ENCODE measurements at places on chromosomes 11 and 22.

GRCh38 chr11:111402411-111402810 lies 23.3 kb upstream of the POU2AF1 start:
- no peak for DNase-seq

GRCh38 chr11:72779495-72780128 lies 14.2 kb downstream of the STARD10 start:
- no peak for DNase-seq

GRCh38 chr11:96051820-96052219 lies 127.9 kb upstream of the MTMR2 start:
- DNase-seq, result no peak

GRCh38 chr11:73194034-73194507 lies 24.0 kb upstream of the P2RY2 start:
- DNase-seq, result no peak

DNA sequence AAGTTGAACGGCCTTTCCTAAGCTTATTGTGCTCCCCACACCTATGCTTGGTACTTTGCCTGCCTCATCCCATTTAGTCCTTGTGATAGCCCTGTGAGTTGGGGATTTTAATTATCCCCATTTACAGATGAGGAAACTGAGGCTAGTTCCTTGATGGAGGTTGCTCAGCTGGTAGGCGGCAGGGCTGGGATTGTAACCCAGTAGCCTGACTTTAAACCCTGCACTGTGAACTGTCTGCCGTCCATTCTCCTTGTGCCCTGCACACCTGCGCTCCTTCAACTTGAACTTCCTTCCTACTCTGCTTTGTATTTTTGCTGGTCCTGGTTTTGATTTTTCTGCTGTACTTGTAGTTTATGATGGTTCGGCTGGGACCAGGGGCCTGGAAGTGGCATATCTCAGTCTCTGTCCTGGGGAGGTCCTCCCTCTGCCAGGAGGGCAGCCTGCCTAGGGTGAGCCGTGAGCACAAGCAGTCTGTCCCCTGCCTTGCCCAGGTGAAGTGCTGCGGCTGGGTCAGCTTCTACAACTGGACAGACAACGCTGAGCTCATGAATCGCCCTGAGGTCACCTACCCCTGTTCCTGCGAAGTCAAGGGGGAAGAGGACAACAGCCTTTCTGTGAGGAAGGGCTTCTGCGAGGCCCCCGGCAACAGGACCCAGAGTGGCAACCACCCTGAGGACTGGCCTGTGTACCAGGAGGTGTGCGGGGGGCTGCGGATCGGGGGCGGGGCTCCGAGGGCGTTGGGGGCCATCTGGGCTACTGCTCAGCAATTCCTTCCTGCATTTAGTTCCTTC lies 52.4 kb downstream of the CD82 start:
- DNase-seq, result no peak

DNA sequence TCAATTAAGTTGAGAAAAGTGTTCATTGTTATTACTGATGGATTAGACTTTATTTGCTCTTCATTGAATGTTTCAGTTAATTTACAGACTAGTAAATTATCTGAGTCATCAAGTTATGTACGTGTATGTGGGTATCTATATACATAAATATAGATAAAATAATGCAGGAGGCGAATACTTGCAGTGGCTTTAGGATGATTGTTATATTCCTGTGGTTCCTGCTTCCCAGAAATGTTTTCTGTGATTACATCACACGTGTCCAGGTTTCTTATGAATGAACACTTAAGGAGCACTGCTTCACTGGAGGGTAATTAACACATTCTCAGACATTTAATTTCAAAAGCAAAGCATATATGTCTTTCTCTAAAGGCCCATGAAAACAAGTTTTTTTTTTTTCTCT lies 28.4 kb downstream of the YAP1 start:
- DNase-seq, result no peak

GRCh38 chr11:47571895-47572294 lies 6.5 kb downstream of the PTPMT1 start:
- no peak for DNase-seq

GRCh38 chr11:43981006-43981405 lies 38.6 kb downstream of the C11orf96 start:
- no peak for DNase-seq

- DNase-seq, result peak; percentile 96
Observed at GRCh38 chr11:64372802-64373597, 14.0 kb downstream of the RPS6KA4 start.

- DNase-seq, result peak; percentile 26
Observed at GRCh38 chr11:102592634-102593581, 32.2 kb downstream of the MMP20 start.

DNA sequence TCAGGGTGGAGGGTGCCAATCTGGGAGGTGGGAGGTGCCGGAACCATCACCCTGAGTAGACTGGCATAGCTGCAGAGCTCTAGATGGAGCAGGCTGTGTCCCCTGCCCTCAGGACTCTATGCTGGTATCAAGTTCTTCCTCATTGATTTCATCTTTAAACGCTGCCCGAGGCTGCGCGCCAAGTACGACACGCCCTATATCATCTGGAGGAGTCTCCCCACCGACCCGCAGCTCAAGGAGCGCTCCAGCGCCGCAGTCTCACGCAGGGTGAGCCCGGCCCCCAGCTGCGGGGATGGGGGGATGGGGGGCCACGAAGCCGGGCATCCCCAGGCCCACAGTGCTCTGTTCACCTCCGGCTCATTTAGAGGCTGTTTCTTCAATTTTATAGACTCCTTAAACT lies 52.5 kb downstream of the GRAMD4 start:
- no peak for DNase-seq

GRCh38 chr11:65591939-65592857 lies 3.4 kb downstream of the KCNK7 start:
- no peak for DNase-seq

DNA sequence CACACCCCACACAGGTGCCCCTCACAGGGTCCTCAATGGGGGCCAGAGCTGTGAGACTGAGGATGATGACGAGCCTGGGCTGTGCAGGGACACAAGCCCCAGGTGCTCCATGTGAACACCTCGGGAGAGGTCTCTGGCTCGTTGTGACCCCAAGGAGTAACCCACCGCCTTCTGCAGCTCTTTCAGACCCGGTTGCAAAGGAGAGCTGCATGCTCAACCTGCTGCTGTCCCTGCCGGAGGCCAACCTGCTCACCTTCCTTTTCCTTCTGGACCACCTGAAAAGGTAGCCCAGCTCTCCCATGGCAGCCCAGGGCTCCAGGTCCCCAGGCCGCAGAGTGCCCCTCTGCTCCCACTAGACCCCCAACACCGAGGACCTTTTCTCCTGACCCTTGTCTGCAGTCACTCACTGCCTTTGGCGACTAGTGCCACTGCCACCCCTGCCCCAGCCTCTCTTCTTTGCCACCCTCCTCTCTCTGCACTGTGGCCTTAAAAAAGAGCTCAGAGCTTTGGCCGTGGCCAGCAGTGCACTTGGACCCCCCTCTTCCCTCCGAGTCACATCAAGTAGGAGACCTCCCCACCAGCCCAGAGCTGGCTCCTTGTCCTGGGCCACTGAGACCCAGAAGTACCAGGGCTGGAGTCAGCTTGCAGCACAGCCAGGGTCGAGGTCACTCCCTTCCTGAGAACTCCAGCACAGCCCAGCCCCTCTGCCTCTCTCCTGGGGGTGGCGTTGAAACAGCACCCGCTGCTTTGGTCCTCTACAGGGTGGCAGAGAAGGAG lies 133.7 kb downstream of the BCR start:
- DNase-seq, result no peak

GRCh38 chr11:113370634-113371033 lies 16.9 kb upstream of the ANKK1 start:
- no peak for DNase-seq

DNA sequence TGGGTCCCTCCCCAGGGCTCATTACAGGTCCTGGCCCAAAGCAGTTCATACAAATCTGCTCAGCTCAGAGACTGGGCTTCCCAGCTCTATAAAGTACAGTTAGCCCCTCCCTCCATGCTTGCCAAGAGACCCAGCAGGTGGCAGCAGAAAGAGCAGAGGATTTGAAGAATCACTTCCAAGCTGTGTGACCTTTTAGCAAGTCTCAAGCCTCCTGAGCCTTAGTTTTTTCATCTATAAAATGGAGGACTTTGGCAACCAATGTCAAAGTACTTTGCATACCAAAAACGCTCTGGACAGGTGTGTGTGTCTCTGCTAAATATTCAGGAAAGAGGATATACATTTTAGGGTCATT lies 26.6 kb downstream of the RELT start:
- DNase-seq, result no peak

- no peak for DNase-seq
Observed at GRCh38 chr22:18062421-18062820, 15.4 kb upstream of the PEX26 start.

- DNase-seq, result peak; percentile 92
Observed at GRCh38 chr11:19723572-19724342, 11.1 kb downstream of the NAV2 start.

DNA sequence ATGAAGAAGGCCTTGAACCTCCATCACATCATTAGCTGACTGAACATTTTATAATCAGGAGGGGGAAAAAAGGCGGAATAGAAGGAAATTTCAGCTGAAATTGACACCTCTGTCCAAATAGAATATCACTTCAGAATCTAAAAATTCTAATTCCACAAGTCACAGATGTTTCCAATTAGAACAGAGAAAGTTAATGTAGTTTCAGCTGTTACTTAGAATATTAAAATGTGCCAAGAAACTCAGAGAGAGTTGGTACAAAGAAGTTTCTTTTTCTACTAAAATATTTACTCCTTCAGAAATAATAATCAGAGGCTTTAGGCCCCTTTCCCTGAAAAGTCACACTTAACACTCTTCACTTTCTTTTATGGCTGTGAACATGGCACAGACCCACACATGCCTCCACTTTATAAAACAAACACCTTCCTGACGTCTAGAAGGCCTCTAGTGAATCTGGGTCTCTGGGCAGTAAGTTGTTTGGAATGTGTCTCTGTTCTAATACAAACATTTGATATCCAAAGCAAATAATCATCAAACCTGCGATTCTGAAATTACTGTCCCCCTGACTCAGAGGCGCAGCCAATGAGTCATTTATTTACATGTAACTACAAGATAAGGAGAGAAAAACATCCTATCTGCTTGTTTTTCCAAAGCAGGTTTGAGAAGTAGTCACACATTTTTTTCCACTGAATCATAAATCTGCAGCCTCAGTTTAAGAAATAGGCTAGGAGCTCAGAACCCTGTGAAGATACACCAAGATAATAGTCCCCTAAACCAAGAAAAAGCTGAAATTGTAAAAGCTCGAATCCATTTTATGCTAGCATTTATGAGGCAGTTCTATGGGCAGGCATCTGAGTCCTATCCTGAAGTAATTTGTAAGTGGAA lies 148.4 kb downstream of the ME3 start:
- DNase-seq, result no peak

DNA sequence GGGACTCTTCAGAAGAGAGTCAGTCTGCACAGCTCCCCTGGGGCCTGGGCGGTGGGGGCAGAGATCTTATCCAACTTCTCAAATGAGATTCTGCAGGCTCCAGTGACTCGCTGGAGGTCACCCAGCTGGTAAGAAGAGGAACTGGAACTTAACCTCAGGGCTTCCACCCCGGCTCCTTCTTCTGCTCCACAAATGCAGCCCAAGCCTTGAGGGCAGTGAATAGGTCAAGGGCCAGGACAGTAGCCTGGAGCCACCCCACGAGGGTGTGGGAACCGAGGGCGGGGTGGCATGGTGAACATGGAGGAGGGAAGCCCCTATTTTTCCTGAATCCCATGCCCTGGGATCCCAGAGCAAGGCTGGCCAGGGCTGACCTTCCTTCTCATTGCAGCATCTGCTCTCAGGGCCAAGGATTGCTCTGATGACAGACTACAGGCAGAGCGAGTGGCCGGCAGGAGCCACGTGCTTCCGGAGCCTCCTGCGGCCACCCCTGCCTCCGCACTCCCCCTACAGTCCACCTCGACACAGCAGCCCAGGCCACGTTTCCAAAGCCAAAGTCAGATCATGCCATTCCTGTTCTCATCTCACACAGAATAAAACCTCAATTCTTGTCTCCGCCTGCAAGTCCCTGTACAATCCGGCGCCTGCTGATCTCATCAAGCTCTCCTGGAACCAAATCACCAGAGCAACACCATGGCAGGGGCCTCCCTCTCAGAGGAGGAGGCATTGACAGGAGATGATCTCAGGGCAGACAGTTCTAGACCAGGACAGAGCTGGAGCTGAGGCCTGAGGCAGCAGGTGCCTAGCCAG lies 21.1 kb upstream of the UPK3A start:
- DNase-seq, result peak; percentile 55
